Epithelial cell of proximal tubule (primary cell): ENCODE measurements at places on chromosomes 3 and 15. TPM values are rescaled to one million over a fixed set of nuclear protein-coding genes. Genes with fewer than 3 reads are reported as not detected.

The SLC6A11 gene
- total RNA-seq: not detected in 2 replicates

The GCNT3 gene
- total RNA-seq: 8.5 and 13.2 TPM in 2 replicates

The ALG1L2 gene
- not detected in 2 replicates for total RNA-seq

The STRA6 gene
- total RNA-seq: 1.9 and 3.9 TPM in 2 replicates

The NECTIN3 gene
- total RNA-seq: 30.1 and 33.7 TPM in 2 replicates

The MORF4L1 gene
- total RNA-seq: 265 and 384 TPM in 2 replicates

The SUSD5 gene
- 0.92 and 2.3 TPM in 2 replicates for total RNA-seq

The RFX7 gene
- 4.8 TPM in 2 replicates for total RNA-seq
